Activated CD4-positive, alpha-beta T cell treated with anti-CD3 and anti-CD28 coated beads, Interleukin-2, amount 10 ng/mL, durations not matched to agents 7 days and 5 days (primary cell): ENCODE measurements at places on chromosomes 4 and X. TPM values are rescaled to one million over a fixed set of nuclear protein-coding genes. Genes with fewer than 3 reads are reported as not detected.

DNA sequence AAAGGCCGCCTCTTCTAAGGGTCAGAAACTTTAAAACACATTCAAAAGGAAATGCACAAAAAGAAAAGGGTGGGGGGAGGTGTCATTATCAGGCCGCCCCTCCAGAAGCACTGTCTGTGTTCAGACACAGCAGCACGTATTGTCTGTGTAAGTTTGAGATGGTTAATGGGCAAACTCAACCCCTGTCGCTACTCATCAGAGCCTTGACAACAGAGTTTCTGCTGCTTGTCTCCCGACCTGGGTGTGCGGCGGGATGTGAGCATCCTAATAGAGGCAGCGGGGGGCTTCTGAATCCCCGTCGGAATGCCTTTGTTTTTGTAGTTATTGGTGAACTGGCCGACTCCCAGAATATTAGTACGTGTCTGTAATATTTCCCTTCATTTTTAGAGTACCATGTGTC lies 158.9 kb downstream of the DCTD start:
- DNase-seq = no peak

DNA sequence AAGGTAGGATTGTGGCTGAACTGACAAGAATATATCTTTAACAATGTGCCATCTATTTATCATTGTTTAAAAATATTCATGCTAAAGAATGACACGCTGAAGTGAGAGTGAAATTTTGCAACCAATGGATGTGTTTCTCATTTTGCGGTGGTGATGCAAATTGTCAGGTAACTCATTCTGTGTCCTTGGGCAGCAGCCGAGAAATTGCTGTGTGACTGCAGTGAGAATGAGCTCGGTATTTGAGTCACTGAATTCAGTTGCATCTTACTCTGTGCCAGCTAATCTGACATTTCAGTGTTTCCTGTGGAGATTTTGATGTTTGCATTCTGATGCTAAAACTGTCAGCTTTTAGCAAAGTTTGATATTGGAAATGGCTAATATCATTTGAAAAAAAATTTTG lies 28.1 kb downstream of the MCUB start:
- peak; percentile 40 for DNase-seq

GRCh38 chr4:186368281-186368680 lies 102.3 kb downstream of the F11 start:
- DNase-seq = no peak

GRCh38 chr4:106486533-106486932 lies 118.0 kb upstream of the GIMD1 start:
- no peak for DNase-seq

GRCh38 chrX:139831017-139831416 lies 101.8 kb downstream of the ATP11C start:
- DNase-seq = no peak

GRCh38 chr4:138078751-138079520 lies 163.2 kb downstream of the SLC7A11 start:
- DNase-seq = no peak

- no peak for DNase-seq
Observed at GRCh38 chr4:32789026-32789608, 2068.9 kb downstream of the PCDH7 start.

DNA sequence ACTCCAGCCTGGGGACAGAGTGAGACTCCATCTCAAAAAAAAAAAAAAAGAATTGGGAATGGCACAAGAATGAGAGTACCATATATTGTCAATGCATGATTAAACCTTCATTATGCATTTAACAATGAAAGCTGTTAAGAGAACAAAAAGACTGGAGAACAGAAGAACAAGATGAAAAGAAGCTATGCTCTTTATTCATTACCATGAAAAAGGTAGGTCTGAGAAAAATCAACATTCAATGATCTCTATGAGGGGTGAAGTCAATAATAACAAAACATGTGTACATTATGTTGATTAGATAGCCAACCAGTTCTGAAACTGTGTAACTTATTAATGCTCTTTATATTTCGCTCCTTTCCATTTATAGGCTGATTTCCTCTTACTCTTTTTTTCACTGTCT lies 100.9 kb downstream of the BRWD3 start:
- DNase-seq = no peak

- DNase-seq = no peak
Observed at GRCh38 chr4:93710101-93710846, 118.3 kb upstream of the ATOH1 start.

DNA sequence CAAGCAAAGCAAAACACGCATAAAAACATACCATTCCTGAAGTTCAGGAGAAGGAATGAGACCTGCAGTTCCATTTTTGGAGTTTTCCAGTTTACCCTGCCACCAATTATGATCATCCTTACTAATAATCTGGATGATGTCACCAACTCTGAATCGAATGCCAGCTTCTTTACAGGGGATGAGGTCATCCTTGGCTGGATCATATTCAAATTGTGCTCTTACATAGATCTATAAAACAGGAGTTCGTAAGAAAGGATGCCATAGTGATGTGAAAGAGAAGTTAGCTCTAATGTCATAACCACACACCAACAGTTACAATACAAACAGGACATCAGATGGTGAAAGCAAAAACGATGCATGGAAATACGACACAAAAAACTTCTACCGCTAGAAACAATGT lies 106.5 kb downstream of the NYX start:
- DNase-seq = no peak

- no peak for DNase-seq
Observed at GRCh38 chr4:153931804-153932203, 142.9 kb upstream of the SFRP2 start.

GRCh38 chr4:158411269-158411668 lies 110.4 kb upstream of the RXFP1 start:
- DNase-seq = no peak

GRCh38 chrX:140151316-140151715 lies 186.0 kb upstream of the CXorf66 start:
- no peak for DNase-seq

DNA sequence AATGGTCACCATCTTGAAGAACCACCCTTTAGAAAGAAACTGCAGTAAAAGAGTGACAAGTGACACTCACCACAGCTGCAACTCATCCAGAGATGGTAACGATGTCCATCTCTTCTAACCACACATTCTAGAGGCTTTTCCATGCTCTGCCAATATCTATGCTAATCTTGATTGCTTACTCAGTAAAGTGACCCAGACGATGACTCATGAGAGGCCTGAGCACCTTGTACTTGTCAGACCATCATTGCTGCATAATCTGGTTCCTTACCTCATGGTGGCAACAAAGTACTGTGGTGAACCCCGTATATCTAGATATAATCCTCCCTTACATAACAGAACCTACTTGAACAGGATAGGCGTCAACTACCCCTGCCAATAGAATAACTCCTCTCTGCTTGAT lies 75.6 kb downstream of the CCNG2 start:
- DNase-seq = no peak

GRCh38 chr4:63493265-63493664 lies 916.0 kb downstream of the TECRL start:
- DNase-seq = no peak

GRCh38 chr4:25421816-25422525 lies 44.9 kb downstream of the ANAPC4 start:
- DNase-seq = no peak

DNA sequence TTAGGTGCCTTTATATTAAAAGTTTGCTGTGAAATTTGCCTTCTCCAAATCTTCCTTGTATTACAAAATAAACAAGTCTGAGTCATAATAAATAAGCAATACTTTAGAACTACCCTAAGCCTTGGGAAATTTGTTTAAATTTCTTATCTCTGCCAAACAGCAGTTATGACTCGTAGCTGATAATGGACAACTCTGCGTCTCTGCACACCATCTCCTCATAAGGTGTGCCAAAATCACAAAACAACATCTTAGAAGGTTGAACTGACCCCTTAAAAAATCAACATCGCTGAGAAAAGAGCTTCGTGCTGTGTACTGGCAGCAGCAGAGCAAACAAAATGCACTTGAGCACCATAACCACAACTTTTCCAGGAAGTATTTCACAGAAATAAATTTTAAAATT lies 22.0 kb downstream of the OR13H1 start:
- no peak for DNase-seq

DNA sequence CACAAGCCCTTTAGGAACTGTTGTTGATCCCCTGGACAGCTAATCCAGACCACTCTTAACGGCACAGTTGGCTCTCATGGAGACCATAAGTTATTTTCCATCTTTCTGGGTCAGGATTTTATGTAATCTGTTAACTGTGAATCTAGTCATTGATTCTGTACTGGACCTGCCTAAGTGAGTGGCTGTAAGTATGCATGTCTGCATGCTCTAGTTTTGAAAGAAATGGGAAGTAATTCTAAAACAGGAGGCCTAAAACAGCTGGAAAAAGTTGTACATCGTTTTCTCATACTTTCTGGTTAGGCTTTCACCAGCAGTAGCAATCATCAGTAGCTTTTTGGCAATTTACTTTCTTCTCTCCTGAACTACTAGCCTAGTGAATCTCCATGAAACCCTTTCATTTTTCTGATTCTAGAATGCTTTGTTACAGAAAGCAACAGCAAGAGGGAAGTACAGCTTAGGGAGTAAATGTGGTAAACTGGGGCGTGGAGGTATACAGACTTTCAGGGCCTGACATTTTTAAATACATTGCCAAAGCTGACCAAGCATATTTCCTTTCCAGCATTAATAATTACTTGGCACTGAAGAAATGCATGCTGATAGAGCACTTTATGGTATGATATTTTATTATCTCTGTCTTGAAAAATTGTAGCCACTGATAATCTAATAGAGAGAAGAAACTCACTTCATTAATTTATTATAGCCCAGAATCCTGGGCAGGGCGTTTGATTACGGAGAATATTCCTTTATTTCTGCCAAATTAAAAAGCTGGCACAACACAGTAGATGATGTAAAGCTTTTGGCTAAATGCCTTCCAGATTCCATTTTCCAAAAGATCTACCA lies 202.7 kb downstream of the BANK1 start:
- no peak for DNase-seq

DNA sequence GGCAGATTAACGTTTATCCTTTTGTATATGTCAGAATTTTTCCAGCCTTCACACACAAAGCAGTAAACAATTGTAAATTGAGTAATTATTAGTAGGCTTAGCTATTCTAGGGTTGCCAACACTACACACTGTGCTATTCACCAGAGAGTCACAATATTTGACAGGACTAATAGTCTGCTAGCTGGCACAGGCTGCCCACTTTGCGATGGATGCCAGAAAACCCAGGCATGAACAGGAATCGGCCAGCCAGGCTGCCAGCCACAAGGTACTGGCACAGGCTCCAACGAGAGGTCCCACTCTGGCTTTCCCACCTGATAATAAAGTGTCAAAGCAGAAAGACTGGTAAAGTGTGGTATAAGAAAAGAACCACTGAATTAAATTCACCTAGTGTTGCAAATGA lies 94.8 kb downstream of the TET2 start:
- no peak for DNase-seq

GRCh38 chr4:4315461-4316149 lies 25.6 kb downstream of the ZBTB49 start:
- DNase-seq = no peak

DNA sequence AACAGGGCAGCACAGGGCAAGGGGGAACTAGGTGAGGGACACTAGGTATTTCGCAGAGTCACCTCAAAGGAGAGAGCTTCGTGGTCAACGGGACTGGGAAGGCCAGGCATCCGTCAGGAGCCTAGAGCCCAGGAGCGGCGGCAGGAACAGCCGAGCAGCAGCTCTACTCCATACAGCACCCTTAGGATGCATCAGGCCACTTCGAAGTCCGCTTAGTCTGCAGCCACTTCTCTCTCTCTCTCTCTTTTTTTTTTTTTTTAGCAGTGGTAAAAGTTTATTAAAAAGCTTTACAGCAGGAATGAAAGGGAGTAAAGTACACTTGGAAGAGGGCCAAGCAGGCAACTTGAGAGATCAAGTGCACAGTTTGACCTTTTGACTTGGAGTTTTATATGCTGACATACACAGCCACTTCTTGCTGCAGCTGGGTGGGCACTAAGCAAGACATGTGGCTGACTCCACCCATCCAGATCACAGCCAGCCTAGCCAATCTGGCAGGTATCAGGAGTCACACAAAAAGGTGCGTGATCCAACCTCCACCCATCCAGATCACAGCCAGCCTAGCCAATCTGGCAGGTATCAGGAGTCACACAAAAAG lies 209.7 kb upstream of the RADX start:
- no peak for DNase-seq

- DNase-seq = no peak
Observed at GRCh38 chr4:140870427-140870826, 114.2 kb upstream of the TBC1D9 start.

- DNase-seq = no peak
Observed at GRCh38 chr4:96094183-96094582, 254.3 kb downstream of the PDHA2 start.

Gene PPP1R2C
- not detected for total RNA-seq

Gene SPOCK3
- not detected for total RNA-seq

Gene YY2
- 2.0 TPM for total RNA-seq

Gene SLC6A8
- total RNA-seq = 0.69 TPM

Gene FRMPD4
- not detected for total RNA-seq
